Adipocyte (in vitro differentiated cells): ENCODE measurements at places on chromosomes 6 and 20.

DNA sequence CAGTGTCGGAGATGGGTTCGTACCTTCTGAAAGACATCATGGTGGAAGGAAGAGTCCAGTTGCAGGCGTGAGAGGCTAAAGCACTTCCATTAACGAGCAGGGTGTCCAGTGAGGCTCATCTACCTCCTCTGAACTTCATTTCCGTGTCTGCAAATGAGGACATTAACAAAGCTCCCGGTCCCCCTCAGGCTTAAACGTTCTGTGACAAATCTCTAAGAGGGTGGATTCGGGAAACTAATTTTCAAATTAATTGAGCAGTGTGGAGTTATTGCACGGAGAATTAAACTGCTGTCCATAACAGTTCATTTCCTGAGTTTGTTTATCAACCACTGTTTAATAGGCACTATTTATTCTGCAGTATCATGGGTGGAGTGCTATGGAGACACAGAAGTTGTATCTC is 68.2 kb downstream of the TRMT6 start:
- no peak for DNase-seq

DNA sequence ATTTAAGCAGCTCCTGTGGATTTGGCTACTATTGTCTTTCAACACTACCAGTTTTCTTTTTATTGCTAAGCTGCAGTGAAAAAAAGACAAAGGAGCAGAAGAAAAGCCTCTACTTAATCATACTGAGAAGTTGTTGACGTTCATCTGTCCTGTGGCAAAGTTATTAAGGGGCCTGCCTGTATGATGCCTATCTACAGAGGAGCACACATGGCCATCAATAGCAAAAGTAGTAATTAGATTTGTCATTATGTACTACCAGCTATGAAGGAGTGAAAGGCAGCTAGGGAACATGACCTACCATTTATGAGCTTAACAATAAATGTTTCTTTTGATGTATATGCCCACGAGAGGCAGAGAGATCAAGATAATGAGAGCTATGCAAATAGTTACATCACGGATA is 620.9 kb downstream of the PHF3 start:
- no peak for DNase-seq

DNA sequence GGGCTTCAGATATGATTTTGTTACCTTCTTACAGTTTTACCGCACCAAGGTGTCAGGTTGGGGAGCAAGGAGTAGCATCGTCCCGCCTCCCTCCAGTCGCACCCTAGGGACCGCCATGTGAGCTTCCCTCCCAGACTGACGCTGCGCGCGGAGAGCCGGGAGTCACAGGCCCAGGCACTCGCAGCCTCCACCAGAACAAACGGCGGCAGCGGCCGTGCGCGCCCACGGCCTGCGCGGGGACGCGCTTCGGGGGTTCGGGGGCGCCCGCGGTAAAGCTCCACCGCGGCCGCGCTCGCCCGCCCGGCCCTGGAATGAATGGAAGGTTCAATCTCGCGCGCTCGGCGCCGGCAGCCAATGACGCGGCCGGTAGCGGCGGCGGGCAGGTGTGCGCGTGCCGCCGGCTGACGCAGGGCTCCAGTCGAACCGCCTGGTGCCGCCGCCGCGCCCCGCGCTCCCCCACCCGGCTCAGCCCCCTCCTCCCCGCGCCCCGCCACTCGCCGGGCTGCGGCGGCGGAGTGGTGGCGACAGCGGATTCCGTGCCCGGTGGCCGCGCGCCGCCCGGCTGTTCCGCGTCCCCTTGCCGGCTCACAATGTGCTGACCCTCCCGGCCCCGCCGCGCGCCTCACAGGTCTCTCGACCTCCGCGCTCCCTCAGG is 16.5 kb upstream of the LIN28B start:
- DNase-seq, result no peak

DNA sequence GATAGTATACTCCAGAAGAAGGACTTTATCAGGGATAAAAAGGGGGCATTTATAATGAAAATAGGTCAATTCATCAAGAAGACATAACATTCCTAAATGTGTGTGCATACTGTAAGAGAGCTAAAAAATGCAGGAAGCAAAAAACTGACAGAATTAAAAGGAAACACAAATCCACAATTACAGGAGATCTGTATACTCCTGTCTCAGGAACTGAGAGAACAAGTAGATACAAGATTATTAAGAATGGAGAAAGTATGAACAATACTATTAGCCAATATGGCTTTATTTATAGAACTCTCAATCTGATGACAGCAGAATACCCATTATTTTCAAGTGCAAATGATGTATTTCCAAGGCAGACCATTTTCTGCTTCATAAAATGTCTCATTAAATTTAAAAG is 167.7 kb upstream of the BMP5 start:
- no peak for DNase-seq

DNA sequence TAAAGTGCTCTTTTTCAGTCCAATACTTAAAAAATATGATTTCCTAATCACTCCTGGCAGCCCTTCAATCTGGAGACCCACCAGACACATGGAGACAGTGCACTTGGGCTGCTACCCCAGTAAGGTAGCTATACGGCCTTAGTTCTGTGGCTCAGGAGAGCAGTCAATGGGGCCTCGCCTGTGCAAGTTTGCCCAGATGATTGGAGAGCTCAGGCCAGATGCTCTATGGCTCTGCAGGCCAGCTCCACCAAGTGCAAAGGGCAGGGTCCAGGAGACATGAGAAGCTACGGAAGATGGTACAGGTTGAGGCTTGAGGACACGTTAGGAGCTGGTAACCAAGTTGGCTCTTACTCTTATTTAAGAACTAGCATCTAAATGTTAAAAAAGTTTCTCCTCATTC is 30.7 kb downstream of the STK38 start:
- no peak for DNase-seq

DNA sequence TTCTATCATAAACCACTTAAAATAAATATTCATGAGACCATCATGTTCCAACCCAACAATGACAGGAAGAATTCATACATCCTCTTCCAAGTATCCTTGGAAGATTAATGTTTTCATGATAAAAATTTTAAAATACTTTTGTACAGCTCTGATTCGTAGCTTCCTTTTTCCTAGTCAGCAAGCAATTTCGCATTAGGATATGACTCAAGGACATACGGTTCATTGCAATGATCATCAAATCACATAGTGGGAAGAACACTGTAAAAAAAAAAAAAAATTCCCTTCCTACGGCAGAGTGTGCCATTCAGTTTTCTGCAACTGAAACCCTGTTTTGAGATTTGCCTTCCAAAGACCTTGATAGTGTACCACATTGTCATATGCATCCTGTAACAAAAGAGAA is 35.3 kb upstream of the GFOD1 start:
- peak; percentile 28 for DNase-seq

DNA sequence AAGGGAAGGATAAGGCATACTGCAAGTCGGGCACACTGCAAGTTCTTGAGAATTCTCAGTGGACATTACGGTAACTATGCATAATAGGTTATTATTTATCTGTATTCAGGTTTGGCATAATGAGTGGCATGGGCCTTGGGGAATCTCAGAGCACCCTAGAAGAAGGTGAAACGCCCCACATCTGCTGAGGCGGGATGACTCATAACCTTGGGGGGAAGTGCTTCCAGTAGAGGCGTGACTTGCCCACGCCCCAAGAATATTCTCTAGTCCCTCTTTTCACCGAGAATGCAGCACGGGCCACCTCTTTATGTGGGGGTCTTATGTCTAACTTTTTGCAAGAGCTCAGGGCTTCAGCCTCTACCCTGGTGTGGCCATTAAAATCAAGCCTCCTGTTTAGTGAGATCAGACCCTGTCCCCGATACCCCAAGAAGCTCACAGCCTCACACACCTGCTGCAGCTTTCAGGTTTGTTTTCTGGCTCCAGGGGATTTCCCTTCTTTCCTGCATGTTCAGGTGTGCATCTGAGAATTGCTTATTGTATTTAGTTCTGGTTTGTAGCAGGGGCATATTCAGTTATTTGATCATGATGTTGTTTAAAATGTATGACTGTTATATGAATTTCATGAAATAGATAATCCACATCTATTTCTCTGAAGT is 19.1 kb downstream of the ZFP64 start:
- no peak for DNase-seq

- DNase-seq, result no peak
Observed at GRCh38 chr6:10505529-10505928, 15.6 kb upstream of the GCNT2 start.

DNA sequence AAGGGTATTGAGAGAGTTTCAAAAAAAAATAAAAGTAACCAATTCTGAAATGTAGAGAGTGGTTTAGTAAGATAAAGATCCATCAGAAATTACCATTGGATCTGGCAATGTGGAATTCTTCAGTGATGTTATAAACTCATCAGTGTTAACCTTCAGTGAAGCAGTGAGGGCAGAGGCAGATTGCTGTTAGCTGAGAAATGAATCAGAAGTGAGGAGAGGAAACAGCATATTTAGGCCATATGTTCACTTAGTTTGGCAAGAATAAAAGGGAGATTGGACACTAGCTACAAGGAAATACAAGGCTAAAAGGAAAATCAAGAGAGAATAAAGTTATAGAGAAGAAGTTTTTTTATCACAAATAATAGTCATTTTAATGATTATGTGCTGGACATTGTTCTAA is 9.6 kb downstream of the KCNQ5 start:
- peak; percentile 55 for DNase-seq

DNA sequence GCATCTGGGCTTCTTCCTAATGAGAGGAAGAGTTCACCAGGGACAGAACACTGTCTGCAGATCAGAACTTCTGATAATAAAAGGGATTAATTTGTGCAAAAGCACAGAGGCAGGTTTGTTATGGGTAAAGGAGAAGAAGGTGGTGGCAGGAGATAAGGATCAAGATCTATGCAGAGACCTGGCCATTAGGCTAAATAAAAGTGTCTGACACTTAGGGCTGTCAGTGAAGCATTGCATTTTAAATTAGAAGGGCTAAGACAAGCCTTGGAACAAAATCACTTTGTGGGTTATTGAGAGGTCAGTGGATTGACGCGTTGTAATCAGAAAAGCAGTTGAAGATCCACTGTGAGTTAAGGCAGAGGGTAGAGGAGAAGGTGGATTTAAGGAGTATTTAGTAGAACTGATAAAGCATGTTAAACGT is 76.8 kb downstream of the MAP3K4 start:
- DNase-seq, result no peak

DNA sequence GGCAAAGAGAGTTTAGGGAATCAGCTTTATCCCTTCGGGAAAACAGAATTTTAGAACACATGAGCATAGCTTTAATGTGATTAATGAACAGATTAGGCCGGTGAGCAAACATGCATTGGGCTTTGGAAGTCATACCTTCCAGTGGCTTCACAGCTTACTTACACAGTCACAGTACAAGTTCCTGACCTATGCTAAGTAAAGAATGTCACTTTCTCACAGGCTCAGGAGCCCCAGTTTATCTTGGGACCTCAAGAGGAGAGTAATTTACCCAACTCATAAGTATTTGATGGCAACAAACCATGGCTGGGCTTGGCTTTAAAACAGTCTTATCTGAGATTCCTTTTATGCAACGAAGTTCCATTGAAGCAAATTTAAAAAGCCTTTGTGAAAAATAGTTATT is 195.9 kb downstream of the AKAP7 start:
- peak; percentile 13 for DNase-seq

GRCh38 chr6:125019281-125019680 is 57.0 kb downstream of the RNF217 start:
- DNase-seq, result no peak

GRCh38 chr20:51318058-51318949 is 224.2 kb downstream of the NFATC2 start:
- DNase-seq, result no peak

- no peak for DNase-seq
Observed at GRCh38 chr6:111970426-111970825, 83.5 kb upstream of the CCN6 start.

- DNase-seq, result no peak
Observed at GRCh38 chr6:111683157-111683556, 77.5 kb upstream of the TRAF3IP2 start.
